ENCODE measurements at places on chromosomes 1 and 21.
A peak's percentile ranks its signal among the peaks of the same experiment; 100 is the strongest.

- no peak for DNase-seq
These were observed 43.6 kb upstream of the WNT2B start for GRCh38 chr1:112465122-112465521.

- no peak for DNase-seq
These were observed 19.2 kb upstream of the RLF start for GRCh38 chr1:40141878-40142535.

- no peak for DNase-seq
These were observed 358.5 kb downstream of the GPATCH2 start for GRCh38 chr1:217272385-217272784.

DNA sequence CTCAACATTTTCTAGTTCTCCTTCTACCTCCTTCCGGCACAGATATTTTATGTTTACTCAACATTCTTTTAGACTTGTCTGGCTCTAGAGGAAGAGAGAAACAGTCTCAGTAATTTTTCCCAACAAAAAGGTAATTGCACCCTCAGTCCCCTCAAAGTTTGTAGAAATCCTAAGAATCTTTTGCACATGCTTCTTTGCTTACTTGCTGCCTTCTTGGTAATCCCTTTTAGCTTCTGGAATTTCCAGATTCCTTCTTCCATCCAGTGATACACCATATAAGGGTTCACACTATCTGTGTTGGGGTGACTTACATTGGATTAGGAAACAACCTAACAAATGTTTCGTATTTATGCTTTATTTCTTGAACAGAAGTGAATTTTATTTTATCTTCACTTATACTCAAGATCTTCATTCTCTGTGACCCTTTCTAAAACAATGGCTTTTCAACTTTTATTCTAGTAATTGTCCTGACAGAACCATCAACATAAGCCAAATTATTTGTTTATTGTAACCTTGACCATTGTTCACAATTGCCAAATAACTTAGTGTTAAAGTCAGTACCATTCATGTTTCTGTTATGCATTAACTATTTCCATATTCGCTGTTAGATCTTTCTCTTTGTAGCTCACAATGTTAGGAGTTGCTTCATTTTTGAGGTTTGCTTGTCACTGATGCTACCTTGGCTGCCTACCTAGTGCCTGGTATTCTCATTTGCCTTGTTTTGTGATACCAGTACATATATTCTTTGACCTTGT lies 238.1 kb downstream of the HMCN1 start:
- DNase-seq, result no peak

- DNase-seq, result peak; percentile 18
These were observed 21.5 kb downstream of the DPH5 start for GRCh38 chr1:101004061-101004460.

- DNase-seq, result no peak
These were observed 18.1 kb upstream of the KCNAB2 start for GRCh38 chr1:6027591-6027990.

GRCh38 chr1:216521477-216521876 lies 98.2 kb upstream of the USH2A start:
- no peak for DNase-seq

DNA sequence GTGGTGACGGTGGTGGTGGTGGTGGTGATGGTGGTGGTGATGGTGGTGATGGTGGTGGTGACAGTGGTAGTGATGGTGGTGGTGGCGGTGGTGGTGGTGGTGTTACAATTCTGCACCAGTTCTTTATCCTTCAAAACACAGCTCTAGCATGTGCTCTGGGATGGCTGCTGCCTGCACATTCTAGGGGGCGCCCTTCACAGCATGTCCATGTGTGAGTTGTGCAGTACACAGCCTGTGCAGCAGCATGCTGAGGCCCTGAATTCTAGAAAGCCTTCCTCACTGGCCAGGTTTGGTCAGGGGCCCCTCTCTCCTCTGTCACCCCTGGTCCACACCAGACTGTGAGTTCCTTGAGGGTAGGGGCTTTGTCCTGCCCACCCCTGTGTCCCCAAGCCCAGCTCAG lies 67.7 kb downstream of the MATN1 start:
- DNase-seq, result no peak

- no peak for DNase-seq
These were observed 2.8 kb upstream of the ENAH start for GRCh38 chr1:225655509-225656258.

GRCh38 chr1:224751624-224752311 lies 135.7 kb downstream of the CNIH3 start:
- no peak for DNase-seq

- DNase-seq, result no peak
These were observed 92.7 kb downstream of the TENT5C start for GRCh38 chr1:117698398-117699160.

GRCh38 chr21:31352836-31353235 lies 8.8 kb upstream of the TIAM1 start:
- DNase-seq, result no peak

DNA sequence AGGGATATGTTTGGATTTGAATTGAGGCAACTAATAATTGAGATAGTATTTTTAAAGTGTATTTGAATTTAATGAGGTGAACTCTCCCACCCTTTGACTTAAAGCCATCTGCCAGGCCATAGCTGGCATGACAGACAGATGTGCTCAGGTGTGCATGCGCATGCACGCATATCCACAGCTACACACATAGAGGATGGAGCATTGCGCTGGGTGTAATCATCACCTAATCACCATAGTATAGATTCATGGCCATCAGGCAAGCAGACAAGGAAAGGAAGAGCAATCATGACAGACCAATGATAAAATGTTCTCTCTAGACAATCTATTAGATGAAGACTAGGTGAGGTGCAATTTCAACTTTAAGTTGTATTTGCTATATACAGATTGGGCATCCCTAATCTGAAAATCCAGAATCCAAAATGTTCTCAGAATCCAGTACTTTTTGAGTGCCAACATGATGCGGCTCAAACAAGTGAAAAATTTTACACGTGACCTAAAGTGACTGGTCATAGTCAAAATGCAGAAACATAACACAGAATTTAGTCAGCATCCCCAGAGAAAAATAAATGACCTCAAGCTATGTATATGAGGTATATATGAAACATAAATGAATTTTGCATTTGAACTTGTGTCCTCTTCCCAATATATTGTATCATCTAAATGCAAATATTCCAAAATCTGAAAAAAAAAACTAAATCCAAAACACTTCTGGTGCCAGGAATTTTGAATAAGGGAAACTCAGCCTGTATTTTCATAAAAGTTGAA lies 70.1 kb downstream of the PTPRC start:
- DNase-seq, result no peak

DNA sequence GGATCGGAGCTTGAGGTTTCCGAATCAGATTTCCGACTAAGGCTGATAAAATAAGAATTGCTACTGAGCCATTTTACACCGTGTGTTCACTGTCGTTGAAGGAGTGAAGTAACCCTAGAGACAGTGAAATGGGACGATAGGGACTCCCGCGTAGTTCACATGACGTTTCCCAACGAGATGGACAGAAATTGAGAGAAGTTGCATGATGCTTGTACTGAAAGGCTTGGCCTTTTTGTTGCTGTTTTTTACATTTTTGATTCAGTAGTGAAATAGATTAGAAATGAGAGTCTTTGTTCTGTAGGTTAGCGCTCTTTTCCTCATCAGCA lies 1.2 kb downstream of the KHDRBS1 start:
- DNase-seq, result no peak

GRCh38 chr1:194026422-194026821 lies 840.0 kb upstream of the B3GALT2 start:
- DNase-seq, result no peak

DNA sequence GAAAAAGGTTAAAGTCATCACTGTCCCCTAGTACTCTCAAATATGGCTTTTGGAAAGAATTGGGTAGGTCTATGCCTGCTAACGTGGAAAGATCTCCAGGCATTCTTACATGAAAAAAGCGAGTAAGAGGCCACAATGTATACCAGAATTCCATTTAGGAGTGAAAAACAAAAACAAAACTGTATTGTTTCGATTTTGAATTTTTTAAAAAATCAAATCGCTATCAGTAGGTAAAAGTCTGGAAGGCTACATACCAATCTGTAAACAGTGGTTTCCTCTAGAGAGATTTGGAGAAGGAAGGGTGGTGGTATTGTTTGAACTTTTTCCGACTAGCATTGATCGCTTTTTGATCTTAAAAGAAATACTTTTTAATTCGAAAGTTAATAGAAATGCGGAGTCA lies 55.9 kb downstream of the RRAGC start:
- DNase-seq, result no peak

DNA sequence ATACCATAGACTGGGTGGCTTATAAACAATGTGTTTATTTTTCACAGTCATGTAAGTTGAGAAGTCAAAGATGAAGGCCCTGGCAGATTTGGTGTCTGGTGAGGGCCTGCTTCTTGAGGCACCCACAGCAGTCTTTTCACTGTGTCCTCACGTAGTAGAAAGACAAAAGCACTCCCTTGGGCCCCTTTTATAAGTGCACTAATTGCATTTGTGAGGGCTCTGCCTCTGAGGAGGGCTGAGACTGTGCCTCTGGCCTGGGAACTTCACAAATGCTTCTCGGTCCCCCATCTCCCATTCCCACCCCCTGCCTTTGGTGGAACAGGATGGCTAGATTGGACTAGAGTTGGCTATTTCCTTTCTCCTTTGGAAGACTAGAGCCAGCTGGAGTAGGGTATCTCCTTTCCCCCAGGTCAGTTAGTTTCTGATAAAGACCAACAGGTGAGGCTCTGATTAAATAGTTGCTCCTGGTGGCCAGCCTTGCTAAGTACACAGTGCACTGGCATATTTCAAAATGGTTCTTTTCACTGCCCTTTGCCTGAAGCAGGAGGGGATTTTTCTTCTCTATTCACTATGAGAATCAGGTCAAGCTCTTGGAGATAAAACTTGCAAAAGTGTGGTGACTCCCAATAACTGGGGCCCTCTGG lies 82.9 kb downstream of the PLPPR4 start:
- no peak for DNase-seq

DNA sequence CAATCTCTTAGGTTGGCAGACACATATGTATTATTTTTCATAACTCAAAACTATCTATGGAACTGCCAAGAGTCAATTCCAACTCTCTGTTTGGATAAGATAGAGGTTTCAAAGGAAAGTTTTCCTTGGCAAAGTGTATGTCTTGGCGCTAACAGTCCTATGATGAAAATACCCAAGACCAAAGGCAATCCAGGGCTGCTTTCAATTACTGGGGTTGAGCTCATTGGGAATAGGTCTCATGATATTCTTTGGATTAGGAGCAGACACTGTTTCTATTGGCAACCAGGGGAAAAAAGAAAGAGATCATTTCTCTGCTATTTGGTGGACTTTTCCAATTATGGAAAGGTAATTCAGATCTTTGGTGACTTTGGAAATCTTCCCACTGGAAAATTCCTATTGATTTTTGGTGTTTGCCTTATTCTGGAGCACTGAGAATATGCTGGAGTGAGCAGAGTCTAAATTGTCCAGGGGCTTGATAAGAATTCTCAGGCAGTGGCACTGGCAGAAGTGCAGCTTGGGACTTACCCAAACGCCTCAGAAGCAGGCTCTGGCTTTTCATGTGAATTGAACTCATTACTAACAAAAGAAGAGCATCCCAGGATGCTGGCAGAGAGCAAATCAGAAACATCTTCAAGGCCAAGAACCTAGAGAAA lies 20.4 kb upstream of the PLXNA2 start:
- no peak for DNase-seq

GRCh38 chr1:23246274-23246673 lies 29.0 kb upstream of the HTR1D start:
- DNase-seq, result no peak

DNA sequence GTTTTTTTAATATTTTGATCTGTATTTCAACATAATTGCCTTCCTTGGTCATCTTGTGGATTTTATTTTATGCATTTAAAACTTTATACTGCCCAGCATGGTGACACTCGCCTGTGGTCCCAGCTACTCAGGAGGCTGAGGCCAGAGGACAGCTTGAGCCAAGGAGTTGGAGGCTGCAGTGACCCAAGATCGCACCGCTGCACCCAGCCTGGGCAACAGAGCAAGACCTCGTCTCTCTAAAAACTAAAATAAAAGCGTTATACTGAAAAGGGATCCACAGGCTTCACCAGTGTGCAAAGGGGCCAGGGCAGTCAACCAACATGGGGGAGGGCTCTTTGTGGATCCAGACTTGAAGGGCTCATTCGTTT lies 1.4 kb downstream of the NID1 start:
- no peak for DNase-seq

GRCh38 chr1:63615768-63616420 lies 22.7 kb downstream of the PGM1 start:
- DNase-seq, result peak; percentile 76

GRCh38 chr1:216641669-216642460 lies 81.4 kb downstream of the ESRRG start:
- DNase-seq, result no peak

GRCh38 chr1:80036690-80037432 lies 1030.3 kb upstream of the ADGRL4 start:
- DNase-seq, result no peak

DNA sequence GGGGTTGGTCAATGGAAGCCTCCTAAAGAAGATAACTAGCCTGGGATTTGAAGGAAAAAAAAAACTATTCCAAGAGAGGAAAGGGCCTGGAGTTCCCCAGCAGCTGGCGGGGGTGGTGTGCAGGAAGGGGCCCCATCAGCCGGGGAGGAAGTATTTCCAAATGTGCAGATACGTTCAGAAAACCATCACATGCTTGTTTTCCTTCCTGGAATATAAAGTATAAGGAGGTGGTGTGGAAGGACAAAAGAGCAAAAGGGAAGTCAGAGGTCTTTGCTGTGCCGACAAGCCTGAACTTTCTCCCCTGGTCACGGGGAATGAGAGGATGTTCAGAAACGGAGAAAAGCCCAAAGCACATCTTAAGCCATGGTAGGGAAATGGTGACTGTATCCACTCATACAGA lies 72.0 kb upstream of the BACE2 start:
- DNase-seq, result no peak

DNA sequence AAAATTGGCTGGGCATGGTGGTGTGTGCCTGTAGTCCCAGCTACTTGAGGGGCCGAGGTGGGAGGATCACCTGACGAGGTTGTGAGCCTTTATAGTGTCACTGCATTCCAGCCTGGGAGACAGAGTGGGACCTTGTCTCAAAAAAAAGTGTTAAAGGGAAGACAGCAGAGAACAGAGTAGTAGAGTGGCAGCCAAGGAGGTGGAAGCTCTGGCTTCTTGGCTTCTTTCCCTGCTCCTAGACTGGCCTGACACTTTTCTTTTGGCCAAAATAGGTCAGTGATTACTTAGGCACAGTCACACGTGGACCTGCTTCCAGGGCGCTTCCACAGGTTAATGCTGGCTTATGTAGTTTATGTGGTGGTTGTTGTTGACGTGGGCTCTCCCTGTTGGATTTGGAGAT lies 3.2 kb downstream of the DIP2A start:
- DNase-seq, result no peak

GRCh38 chr1:62691062-62691844 lies 3.1 kb upstream of the DOCK7 start:
- no peak for DNase-seq

GRCh38 chr1:111227851-111228747 lies 586 bp downstream of the CHI3L2 start:
- no peak for DNase-seq

GRCh38 chr21:37207441-37208009 lies 59.6 kb downstream of the VPS26C start:
- no peak for DNase-seq

GRCh38 chr1:74641876-74642275 lies 31.7 kb downstream of the ERICH3 start:
- no peak for DNase-seq
